ENCODE measurements at places on chromosomes 3 and 15.

DNA sequence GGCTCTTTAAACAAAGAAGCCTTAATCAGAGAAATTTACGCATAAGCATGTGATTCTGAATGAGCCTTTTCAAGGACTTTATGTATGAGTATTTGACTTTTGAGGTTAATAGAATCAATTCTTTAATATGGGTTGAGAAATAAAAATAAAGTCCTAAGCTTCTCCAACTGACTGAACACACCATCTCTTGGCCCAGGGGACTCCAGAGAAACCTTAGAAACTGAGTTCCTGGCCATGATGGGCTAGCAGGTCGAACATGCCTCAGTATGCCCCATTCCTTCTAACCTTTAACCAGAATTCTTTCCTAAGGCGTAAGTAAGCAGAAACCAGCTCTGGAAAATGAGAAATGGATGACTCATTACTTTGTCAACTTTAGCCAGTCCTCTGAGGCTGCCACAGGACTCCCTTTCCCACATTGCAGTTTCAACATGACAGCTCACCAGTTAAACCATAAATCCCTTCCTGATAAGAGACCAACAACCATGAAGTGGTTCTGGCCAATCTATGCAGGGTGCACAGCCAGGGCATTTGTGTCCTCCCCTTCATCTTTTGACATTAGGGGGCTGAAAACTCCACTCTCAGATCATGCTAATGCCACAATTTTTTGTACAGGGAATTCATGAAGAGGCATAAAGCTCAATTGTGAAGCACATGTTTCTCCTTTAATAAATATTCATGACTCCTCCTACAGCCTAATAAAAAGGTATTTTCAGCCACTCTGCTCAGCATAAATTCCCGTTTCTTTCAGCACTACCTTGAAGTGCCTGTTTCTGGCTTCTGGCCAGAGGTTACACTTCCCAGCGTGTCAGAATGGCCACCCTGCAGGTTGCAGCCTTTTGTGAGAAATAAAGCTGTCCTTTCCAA, 33.3 kb downstream of the TM4SF18 start:
- peaks cover 34% of the 10 kb centered on the region for H3K4me1 ChIP-seq
- peak; percentile 7 for DNase-seq
- no peaks in the 10 kb centered on the region for H3K27me3 ChIP-seq
- peak overlapping the region; percentile 80 for H3K27ac ChIP-seq
- H3K36me3 ChIP-seq: no peaks in the 10 kb centered on the region

DNA sequence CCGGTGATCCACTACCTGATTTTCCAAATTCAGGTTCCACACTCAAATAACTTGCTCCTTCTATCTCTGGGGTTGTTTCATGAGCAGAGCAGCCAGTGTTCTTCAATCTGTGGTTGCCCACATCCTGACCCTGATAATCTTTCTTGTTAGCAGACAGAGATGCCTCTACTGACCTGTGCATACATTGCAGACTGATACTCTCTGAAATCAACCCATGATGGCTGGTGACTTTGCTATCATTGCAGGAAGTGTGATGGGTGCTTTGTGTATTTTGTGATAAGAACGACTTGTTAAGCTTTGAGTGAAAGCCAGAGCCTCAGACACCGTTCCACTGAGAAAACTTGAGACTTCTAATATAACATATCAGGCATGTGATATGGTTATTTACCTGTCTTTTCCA, 39.9 kb downstream of the GATM start:
- no peaks in the 10 kb centered on the region for H3K27me3 ChIP-seq
- peaks cover 9% of the 10 kb centered on the region for H3K4me1 ChIP-seq
- no peak overlapping the region for H3K4me3 ChIP-seq
- no peak overlapping the region for H3K27ac ChIP-seq
- no peaks in the 10 kb centered on the region for H3K36me3 ChIP-seq
- DNase-seq: no peak

DNA sequence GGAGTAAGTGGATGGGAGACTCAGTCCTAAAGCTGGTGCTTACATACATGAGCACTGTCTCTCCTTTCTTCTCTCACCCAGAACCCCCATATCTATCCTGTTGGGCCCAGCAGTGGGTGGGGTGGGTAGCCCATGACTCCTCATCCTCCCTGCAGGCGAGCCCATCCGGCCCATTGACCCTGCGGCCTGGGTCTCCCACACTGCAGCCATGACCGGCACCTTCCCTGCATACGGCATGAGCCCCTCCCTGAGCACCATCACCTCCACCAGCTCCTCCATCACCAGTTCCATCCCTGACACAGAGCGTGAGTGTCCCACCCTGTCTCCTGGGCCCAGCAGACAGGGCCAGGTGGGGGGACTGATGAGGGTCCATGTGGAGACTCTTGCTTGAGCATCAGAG, 8.0 kb upstream of the AP2M1 start:
- H3K36me3 ChIP-seq: no peaks in the 10 kb centered on the region
- no peaks in the 10 kb centered on the region for H3K4me1 ChIP-seq
- H3K4me3 ChIP-seq: no peak overlapping the region
- DNase-seq: no peak
- no peak overlapping the region for H3K27ac ChIP-seq
- no peaks in the 10 kb centered on the region for H3K27me3 ChIP-seq

DNA sequence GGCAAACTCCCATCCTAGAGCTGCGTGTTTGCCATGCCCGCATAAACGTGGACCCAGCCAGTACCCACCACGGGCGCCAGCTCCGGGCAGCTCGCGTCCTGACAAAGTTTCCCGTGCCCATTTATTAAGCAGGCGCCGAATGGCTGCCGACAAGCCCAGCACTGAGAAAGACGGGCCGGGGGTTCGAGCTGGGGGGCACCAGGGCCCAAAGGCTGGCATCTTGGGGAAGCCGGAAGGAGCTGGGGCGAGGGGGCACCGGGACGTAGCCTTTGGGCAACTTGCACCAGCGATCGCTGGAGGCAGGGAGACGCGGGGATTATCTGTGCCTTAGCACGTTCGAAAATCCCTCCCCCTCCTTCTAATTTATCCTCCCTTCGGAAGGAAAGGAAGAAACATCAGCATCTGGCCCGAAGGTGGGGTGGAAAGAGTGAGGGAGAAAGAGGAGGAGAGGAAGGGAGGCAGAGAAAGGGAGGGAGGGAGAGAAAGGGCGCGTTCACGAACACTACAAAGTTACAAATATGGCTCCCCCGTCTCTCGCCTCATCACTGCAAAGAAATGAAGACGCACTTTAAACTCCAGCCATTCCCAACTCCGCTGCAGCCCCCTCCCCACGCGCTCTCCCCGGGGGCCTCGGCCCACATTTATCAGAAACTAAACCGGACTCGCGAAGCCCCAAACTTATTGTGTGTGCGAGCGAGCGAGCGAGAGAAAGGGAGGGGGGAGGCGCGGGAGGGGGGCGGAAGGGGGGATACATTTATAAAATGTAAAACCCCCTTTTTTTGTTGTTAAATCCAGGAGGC, 1.0 kb downstream of the ANP32A start:
- no peaks in the 10 kb centered on the region for H3K27me3 ChIP-seq
- peak overlapping the region; percentile 98 for H3K27ac ChIP-seq
- peak overlapping the region; percentile 66 for H3K4me3 ChIP-seq

- H3K36me3 ChIP-seq: no peaks in the 10 kb centered on the region
- DNase-seq: no peak
- no peaks in the 10 kb centered on the region for H3K27me3 ChIP-seq
Measured at GRCh38 chr3:134072881-134073582, 43.3 kb upstream of the SLCO2A1 start.

DNA sequence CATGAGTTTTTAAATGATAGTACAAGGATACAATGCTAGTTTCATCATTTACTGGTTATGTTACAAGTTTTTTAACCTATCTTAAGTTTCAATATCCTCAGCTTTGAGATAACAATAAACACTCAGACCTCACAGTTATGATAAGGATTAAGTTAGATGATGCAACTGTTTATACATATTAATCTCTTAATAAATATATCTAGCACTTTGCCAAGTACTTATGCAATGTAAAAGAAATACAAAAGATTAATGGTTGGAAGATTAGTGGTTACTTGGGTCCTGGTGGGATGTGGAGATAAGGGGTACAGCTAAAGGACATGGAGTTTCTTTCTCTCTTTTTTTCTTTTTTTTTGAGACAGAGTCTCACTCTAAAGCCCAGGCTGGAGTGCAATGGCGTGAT, 12.0 kb downstream of the SPPL2A start:
- DNase-seq: no peak
- peaks cover 16% of the 10 kb centered on the region for H3K4me1 ChIP-seq
- no peak overlapping the region for H3K27ac ChIP-seq
- H3K27me3 ChIP-seq: no peaks in the 10 kb centered on the region
- peaks cover 10% of the 10 kb centered on the region for H3K36me3 ChIP-seq

DNA sequence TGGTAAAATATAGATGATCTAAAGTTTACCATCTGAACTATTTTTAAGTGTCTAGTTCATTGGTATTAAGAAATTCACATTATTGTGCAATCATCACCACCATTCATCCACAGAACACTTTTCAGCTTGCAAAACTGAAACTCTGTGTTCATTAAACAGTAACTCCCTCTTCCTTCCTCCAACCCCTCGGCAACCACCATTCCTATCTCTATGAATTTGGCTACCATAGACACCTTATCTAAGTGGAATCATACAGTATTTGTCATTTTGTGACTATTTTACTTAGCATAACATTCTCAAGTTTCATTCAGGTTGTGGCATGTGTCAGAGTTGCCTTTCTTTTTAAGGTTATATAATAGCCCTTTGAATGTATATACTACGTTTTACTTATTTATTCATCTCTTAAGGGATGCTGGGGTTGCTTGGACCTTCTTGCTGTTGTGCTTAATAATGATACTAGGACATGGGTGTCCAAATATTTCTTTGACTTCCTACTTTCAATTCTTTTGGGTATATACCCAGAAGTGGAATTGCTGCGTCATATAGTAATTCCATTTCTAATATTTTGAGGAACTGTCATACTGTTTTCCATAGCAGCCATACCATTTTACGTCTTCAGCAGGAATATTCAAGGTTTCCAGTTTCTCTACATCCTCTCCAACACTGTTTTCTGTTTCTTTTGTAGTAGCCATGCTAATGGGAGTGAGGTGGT, 20.9 kb downstream of the KAT2B start:
- H3K27me3 ChIP-seq: no peaks in the 10 kb centered on the region
- H3K4me3 ChIP-seq: no peak overlapping the region
- H3K4me1 ChIP-seq: peaks cover 16% of the 10 kb centered on the region
- H3K27ac ChIP-seq: peak overlapping the region; percentile 92
- no peak for DNase-seq

DNA sequence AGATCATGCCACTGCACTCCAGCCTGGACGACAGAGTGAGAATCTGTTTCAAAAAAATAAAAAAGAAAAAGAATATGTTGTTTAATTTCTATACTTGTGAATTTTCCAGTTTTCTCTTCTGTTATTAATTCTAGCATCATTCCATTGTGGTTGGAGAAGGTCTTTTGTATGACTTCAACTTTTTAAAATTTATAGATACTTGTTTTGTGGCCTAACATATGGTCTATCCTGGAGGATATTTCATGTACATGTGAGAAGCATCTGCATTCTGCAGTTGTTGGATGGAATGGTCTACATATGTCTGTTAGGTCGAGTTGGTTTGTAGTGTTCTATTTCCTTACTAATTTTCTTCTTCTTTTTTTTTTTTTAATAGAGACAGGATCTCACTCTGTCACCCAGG, 35.6 kb downstream of the MAP1A start:
- no peak overlapping the region for H3K4me3 ChIP-seq
- DNase-seq: no peak
- H3K27me3 ChIP-seq: no peaks in the 10 kb centered on the region
- H3K36me3 ChIP-seq: no peaks in the 10 kb centered on the region

Data from left lung (tissue), 14 donors.